ENCODE measurements at places on chromosomes 5 and 9.

- no peak for DNase-seq
These were observed 143.3 kb upstream of the SMARCA2 start for GRCh38 chr9:1871626-1872419.

GRCh38 chr9:74887041-74887980, at the start of gene TRPM6:
TRPM6 (minus strand) TSS chr9:74887921; CDS start chr9:74887856, 65 bp downstream.
- peak; percentile 95 for DNase-seq

- no peak for DNase-seq
These were observed 4.9 kb downstream of the EXOSC2 start for GRCh38 chr9:130698514-130698913.

GRCh38 chr5:44051591-44051990, 337.6 kb downstream of the FGF10 start:
- DNase-seq, result no peak

DNA sequence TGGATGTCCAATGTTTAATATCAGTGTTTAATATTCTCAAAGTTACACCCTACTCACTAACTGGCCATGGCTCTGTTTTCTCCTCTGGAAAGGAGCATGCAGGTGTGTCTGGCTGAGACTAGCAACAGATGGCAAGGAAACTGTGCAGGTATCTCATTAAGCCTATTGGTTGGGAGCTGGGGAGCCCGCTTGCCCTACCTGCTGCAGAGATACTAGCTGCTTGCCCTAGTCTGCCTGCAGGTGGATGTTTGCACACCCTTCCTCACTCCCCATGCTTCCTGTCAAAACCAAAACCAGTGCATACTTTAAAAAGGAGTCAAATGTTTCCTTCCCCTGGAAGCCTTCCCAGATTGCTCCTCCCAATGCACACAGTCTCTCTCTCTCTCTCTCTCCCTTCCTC, 228.3 kb upstream of the RASEF start:
- no peak for DNase-seq

- DNase-seq, result no peak
These were observed 43.6 kb downstream of the NR3C1 start for GRCh38 chr5:143359869-143360268.

DNA sequence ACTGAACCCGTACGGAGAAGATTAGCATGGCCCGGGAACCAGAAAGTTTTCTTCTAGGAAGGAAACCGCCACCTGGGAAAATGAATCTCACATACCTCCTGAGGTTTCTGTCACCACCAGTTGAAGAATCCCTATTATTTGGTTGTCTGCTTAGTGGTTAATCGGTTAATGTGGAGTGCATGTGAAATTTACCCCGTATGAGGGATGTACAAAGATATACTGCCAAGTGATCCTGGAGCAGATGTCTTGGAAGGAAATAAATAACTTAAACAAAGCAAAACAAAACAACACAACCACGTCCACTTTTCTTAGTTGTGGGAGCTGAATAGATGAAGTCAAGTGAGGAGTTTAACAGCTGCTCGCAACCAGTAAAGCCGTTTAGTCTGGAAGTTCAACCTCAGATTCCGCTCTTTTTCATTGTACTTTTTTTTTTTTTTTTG, 3.8 kb downstream of the DMRT2 start:
- no peak for DNase-seq

DNA sequence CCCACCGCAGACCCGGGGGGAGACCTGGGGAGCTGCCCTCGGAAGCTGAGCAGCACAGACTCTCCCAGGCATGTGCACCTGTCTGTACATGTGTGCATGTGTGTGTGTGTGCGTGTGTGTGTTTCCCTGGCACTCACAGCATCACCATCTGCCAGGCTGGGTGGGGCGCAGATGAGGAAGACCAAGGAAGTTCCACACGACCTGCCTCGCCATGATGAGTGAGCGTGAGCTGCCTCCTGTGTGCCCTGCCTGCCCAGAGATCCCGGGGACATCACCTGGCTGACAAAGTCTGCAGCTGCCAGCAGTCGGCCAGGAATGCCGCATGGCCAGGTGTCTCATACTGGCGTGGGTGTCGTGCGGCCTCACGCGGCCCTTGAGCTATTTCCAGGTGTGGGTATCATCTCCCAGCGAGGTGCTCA, 4.0 kb upstream of the GPSM1 start:
- DNase-seq, result no peak

- no peak for DNase-seq
These were observed 4.6 kb downstream of the TEX48 start for GRCh38 chr9:114677418-114677817.

DNA sequence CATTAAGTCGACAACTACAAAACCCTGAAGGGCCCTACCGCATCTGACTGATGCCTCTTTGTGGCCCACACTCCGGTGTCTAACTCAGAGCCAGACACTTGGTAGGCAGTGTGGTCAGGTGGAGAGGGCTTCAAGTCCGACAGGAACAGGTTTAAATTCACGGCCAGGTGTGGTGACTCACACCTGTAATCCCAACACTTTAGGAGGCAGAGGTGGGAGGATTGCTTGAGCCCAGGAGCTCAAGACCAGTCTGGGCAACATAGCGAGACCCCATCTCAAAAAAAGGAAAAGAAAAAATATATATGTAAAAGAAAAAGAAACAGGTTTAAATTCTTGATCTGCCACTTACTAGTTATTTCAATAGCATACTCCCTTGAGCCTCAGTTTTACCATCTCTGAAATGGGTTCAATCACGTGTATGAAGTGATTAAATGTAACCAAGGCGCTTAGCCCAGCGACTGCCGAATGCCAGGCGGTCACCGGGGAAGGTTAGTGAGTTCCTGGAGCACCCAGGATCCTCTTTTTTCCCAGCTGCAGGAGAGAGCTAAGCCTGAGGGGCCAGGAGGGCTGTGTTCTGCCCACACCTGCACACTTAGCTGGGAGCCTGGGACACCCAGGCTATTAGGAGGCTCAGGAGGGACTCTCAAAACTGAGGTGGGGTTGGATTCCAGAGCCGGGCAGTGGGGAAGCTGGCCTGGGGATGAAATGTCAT, 943 bp downstream of the CLTB start:
- DNase-seq, result no peak

DNA sequence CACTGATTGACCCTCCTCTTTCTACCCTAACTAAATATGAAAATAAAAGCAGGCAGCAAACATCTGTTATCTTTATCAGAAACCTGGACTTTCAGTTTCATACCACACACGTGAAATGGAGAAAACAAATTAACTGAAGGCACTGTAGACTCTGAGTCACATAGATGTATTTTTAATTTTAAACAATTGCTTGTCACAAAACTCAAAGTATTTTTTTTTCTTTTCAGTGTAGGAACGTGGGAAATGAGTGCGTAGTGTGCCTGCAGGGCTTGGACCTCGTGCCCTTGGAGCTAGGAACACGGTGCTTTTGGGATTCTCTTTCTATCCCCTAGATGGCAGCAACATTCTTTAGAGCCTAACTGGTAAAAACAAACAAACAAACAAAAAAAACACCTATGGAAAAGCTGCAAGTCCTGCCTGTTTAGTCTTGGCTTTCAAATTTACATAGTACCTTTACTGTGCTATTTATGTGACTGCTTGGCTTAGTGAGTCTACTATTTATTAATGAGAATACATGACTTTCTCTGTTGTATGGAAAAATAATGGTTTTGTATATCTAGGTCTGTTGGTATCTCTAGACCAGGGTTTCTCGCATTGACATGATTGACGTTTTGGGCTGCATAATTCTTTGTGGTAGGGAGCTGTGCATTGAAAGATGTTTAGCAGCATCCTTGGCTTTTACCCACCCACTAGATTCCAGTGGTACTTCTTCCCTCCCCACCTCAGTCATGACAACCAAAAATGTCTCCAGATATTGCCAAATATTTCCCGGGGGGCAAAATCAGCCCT, 16.8 kb upstream of the ACTBL2 start:
- DNase-seq, result no peak

DNA sequence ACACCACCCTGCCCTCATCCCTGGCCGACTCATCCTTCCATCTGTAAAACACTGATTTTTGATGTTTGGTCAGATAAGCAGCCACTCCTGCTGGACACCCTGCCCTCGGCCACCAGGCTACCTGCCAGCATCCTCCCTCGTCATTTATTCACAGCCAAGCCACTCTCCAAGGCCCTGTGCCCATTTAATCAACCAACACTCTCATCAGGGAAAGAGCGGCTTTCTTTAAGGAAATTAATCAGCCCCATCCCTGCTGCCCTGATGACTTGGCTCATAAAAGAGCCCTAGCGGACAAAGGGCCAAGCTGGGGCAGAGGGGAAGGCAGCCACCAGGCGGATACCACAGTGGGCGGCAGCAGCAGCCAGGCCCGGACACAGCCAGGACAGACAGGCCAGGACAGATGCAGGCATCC, 52.4 kb downstream of the GOLM1 start:
- no peak for DNase-seq

DNA sequence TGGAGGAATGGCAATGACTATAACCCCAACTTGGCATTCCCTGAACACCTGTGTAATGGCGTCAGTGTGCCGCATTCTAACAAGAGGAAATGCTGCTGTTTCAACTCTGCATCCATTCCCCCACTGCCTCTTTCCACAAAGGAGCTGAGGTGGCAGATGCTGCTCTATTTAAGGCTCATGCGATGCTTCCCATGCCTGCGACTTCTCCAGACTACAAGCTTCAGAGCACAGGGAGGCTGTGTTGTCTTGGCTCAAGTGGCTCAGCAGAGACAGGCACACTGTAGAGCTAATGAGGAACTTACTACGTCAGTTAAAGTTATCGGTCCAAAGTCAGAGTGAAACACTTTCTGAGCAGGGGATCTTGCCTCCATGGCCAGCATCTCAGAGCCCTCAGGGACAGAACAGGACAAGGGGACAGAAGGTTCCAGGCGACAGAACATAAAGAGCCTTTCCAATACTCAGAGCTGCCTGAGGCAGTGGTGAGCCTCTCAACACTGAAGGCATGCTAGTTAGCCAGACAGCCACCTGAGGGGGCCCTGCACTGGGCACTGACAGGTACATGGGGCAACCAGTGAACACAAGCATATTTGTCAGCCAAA, 21.8 kb downstream of the TNIP1 start:
- no peak for DNase-seq

DNA sequence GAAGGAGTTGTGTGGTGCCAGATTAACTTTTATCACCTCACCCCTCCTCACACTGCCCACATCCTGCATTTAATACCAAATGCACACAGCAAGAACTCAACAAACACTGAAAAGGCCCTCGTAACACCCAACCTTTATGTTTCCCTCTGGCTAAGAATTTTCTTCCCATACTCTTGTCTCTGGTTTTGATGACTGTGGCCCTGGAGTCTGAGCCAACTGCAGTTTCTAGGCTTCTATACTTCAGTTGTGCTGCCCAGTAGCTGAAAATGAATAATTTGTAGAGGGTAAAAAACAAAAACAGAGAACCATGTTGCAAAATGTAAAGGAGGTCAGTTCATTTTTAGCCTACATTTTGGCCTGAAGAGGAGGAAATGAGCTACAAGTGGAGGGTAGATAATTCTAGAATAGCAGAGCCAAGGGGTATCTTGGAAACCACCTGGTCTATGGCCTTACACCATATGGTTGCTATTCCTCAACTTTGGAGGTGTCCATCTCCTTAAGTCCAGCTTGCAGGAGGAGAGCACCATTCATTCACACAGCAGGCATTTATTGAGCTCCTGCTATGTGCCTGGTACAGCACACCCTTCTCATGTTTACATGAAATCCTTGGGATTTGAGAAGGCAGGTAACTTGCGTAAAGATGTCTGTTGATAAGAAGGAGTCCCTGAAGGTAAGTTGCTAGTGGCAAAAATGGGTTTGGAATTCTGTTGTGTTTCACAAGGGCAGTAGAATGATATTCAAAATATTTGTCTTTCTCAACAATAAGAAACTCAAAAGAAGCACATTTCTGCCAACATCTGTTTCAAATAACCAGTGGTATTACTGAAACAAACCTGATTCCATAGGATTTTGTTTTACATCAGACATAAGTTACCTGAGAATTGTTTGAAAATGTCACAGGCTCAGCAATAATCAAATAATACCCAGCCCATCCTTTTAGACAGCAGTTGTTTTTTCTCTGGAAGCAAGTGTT, 83.8 kb upstream of the TNFAIP8 start:
- DNase-seq, result no peak

DNA sequence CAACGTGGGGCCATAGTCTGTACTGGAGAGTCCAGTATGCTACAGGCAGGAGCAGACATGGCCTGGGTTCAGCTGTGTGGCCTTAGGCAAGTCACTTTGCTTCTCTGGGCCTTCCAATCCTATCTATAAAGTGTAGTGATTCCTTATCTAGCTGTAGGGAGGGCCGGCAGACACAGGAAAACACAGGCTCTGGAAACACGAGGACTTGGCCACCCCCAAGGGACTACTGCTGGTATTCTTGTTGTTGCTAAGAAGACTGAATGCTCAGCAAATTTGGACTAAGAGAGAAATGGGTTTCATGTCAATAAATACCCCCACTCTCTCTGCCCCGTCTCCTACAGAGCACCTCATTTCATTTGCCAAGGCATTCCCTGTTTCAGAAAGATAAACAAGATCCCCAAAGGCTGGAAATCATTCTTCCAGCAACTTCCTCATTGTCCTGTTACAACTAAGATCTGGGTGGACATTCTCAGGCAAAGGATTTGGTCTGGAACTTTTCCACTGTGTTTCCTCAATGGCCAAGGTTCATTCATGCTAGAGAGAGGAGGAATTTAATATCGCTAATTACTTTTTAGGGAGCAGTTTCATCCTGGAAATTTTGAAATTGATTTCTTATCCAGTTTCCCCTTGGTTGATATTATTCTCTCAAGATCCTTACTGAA, 105.8 kb downstream of the GABBR2 start:
- DNase-seq, result no peak

GRCh38 chr9:91178281-91179236, 183.2 kb downstream of the AUH start:
- DNase-seq, result peak; percentile 59

- no peak for DNase-seq
These were observed 563 bp downstream of the SNAPC4 start for GRCh38 chr9:136399176-136400037.

GRCh38 chr5:14395411-14395810, 186.2 kb upstream of the OTULINL start:
- DNase-seq, result no peak

GRCh38 chr9:127835991-127836516, 18.4 kb downstream of the ENG start:
- no peak for DNase-seq

DNA sequence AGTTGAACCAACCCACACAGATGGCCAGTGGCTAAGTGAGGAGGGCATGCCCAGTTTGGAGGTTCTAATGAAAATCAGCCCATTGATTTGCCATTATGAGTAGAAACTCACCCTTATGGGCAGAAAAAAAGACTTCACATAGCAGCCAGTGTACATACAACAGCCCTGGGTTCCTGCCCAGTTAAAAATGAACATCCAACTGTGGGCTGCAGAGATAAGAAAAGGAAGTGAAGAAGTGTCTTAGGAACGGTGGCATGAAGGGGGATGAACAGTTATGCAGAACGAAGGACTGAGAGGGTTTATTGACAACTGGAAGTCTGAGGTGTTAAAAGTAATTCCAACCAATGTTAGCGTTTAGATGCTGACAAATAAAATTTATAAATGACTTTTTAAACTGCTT, 118.4 kb downstream of the MARCHF3 start:
- DNase-seq, result no peak

- DNase-seq, result no peak
These were observed 14.7 kb upstream of the ARRDC3 start for GRCh38 chr5:91397791-91398190.
